Activated CD4-positive, alpha-beta T cell treated with anti-CD3 and anti-CD28 coated beads for 4 hours (primary cell): ENCODE measurements at places on chromosomes 1 and 21.

DNA sequence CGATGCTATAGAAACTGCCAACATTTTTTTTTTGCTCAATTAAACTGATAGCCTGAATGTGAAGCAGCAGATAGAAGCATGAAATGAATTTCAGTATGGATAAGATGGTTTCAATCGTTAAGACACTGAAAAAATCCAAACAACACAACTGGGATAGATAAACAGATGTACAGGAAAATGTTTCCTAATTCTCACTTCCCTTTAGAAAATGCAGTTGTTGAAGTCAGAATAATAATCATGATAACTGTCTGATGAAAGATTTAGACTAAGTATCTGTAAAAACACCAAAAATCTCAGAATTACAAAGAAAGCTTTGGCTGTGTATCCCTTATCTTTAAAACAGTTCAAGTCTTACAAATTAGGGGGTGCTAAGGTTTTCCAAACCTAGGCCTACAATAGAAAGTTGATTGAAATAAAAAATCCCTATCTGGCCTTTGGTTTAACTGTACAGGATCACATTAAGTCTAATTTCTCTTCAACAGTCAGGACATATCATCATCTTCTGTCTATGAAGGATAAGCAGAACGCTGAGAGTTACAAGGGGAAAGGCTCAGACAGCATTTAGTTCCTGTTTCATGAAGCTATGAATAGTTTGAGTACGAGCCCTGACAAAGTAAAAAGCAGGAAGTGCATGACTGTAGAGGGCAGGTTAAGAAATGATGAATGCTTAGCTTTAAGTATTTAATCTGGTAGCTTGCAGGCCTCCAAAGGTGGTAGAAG lies 203.2 kb downstream of the APP start:
- DNase-seq: no peak

GRCh38 chr21:46124083-46124925 lies 26.4 kb downstream of the COL6A2 start:
- DNase-seq: no peak

DNA sequence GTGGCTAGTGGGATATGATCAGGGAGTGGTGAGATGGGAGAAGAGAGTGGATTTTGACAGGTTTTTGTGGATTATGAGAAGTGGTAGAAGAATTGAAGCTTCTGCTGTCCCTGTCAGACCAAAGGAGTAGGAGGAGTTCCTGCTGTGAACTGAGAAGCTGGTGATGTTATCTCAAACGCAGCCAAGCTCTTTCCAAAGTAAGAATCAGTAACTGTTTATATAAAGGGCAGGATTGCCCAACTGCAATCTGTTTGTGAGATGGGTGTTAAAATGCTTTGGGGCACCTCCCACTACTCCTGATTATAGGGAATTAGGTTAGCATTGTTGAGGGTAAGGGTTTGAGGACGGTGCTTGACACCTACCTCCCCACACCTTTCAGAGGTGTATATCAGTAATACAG lies 60.5 kb upstream of the USP25 start:
- no peak for DNase-seq

DNA sequence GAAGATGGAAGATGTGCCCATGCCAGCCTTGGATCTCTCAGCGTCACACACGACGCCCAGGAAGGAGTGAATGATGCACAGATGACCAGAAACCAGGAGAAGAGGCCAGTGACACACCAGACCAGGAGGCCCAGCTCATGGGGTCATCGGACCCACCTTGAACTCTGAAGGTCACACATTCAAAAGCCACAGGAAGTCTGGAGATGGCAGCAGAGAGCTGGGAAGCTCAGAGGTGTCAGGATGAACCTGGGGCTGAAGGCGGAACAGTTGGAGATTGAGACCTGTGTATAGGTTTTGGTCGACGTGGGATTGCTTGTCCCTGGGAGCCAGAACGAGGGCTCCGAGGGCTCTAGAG lies 43.6 kb downstream of the SLC19A1 start:
- DNase-seq: no peak

DNA sequence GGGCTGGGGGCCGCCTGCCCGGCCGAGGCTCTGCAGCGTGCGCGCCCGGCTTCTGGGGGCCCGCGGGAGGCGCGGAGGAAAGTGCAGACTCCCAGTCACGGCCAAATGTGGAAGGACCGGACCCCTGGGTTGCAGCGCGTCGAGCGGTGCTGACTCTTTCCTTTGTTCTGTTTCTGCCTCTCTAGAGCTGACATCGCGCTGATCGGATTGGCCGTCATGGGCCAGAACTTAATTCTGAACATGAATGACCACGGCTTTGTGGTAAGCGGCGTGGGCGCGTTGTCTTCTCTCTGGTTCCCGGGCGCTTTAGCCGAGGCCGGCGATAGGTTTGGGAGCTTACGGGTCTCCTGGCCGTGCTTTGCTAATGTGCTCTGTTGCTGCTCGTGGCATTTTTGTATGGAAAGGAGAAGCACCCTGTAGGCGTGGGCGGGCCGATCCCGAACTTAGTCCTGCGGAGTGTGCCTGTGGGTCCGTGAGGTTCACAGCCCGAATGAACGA lies 629 bp downstream of the PGD start:
- no peak for DNase-seq

DNA sequence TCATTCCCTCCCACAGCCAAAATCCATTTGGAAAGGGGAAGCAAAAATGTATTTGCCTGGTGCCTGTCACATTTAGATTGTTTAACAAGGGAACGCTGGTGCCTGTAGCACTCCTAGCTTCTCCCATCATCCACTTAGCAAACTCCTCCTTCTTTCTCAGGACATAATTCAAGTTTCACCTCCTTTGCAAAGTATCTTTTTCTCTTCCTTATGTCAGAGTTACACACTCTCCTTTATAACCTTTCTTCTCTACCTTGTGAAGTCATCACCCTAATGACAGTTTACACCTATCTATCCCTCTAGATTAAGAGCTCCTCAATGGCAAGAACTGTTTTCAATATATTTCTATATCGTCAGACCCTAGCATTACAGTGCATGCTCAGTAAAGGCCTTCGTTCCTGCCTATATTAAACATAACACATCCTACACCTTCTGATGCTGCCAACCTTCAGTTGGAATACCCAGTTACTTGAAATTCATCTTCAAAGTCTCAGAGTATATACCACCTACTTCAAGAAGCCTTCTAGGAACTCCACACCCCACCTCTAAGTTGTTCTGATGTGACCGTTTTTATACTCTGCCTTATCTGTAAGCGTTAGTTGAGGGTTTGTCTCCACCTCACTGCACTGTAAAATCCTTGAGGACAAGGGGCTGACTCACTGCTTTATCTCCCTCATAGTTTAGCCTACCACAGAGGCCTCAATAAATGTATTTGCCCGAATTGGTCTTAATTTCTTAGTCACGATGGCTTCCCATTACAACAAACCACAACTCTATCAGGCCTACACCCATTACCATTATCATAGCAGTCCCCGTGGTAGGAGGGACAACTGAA lies 1.0 kb upstream of the EPS15 start:
- peak; percentile 3 for DNase-seq

- no peak for DNase-seq
These were observed 7.4 kb downstream of the PLEKHM2 start for GRCh38 chr1:15691434-15692032.

DNA sequence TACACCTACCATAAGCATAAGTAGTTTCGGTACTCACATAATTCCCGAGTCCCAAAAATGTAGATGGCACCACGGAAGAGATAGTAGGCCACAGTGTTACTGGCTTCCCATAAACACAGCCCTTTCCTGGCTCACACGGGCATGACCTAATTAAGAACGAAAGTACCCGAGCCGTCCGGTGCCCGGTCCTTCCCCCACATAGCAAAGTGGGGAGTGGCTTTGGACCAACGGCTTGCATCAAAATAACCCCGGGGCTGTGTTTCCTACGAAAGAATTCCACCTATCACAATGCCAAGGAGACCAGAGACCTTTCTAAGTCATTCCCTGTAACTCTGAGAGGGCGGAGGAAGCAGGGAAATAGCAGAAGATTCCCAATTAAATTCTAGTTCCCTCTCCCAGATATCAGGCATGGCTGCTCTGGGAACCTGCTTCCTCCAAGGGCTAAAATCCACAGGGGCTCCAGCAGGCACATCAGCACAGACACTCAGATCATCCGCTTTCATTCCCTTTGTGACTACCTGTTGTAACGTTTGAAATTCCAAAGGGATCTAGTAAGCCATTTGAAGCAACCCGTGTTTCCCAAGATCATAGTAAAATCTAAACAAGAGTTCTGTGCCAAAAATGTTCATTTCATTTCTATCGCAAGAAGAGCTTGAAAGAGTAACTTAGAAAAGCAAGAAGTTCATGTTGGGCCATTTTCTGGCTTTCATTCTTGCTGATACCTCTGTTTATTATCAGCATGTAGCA lies at the start of gene TMPRSS3:
TMPRSS3 (minus strand) TSS at position 148 of the 747 bp plus-strand sequence. CDS start 635 bp downstream, outside the sequence.
- DNase-seq: no peak

GRCh38 chr1:99447721-99448120 lies 183.4 kb downstream of the PLPPR4 start:
- no peak for DNase-seq

- DNase-seq: peak; percentile 79
These were observed 79.0 kb upstream of the NFASC start for GRCh38 chr1:204791453-204792353.

- no peak for DNase-seq
These were observed 108.1 kb downstream of the GDAP2 start for GRCh38 chr1:117821382-117821755.

DNA sequence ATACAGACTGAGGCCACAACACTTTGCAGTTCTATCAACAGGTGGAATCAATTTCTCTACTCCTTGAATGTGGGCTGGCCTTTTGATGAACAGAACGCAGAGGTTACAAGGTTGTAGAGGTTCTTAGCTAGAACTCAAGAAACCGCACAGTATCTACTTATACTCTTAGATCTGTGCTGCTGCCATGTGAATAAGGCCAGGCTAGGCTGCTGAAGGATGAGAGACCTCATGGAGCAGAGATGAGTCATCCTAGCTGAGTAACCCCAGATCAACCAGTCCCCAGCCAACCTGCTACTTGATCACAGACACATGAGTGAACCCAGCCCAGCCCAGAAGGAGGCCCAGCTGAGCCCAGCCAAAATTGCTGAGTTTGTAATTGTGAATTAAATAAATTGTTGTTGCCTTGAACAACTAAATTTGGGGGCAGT lies 35.3 kb upstream of the BCAR3 start:
- no peak for DNase-seq

DNA sequence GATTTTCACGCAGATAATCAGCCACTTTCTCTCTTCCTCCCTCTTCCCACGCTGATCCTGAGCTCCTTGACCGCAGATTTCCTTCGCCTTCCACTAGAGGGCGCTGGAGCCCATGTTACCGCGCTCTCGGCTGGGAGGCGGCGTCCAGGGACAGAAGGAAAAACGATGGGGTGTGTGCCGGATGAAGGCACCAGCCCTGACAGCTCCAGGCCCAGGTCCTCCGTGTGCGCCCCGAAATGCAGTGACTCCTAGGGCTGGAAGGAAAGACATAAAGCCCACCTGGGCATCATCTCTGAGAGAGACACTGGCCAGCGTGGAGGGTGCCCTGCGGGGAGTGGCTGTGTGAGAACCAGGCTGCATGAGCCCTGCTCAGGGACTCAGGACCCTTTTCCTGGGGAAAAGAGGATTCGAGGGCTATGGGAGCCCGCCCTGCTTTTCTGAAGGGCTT lies 44.9 kb upstream of the CYP2J2 start:
- DNase-seq: peak; percentile 45

GRCh38 chr1:163875200-163875926 lies 553.6 kb downstream of the NUF2 start:
- DNase-seq: no peak

GRCh38 chr1:205650241-205650640 lies 18.4 kb upstream of the ELK4 start:
- no peak for DNase-seq

DNA sequence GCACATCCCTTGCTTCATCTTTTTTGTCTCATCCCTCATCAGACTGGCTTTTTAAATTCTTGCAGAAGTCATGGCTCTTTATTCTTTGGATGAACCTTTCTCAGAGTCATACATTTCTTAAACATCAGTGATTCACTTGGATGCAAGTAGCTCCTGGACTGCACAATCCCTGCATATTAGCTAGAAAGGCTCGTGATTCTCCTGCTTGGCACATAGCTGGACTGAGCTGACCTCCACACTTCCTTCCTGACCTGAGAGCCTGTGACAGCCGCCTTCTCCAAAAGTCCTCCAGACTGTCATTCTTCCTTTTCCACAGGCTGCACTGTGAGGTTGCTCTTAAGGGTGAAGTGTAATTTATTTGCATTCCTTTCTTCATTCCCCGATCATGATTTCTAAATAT lies 109.4 kb downstream of the RGL1 start:
- no peak for DNase-seq

GRCh38 chr1:109793486-109794318 lies 30.0 kb upstream of the EPS8L3 start:
- DNase-seq: peak; percentile 48

GRCh38 chr1:220565670-220566069 lies 37.7 kb downstream of the MARK1 start:
- DNase-seq: no peak

DNA sequence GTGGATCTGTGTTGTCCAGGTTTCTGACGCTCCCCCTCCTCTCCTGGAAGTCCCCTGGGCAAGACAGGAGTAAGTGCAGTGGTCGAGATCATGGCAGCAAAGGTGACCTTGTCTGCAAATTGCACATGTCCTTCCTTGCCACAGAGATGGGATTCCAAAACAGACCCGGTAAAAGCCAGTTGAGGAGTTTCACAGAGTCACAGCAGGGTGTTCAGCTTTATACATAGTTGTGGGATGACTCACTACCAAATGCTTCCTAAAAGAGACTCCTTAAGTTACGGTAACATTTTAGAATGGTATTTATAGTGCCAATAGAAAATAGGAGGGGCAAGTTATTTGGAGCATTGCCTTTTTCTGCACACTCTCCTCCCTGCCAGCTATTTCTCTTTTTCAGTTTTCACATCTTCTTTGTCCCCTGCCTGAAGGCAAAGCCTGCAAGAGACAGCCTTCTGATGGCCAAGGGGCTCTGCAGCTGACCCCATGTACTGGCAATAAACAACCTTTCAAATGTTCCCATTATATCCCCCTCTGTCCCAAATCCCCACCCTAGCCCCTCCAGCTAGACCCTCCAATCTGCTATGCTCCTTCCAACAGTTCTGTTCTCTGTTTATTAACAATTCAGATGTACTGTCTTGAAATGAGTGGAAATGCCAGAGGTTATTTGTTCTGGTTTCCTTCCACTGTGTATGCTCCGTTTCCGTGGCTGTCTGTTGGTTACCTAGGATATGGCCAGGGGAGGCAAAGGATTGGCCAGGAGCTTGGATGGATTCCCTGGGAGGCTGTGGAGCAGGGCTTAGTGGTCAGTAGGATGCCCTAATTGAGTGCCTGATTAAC lies 115.0 kb downstream of the TGFB2 start:
- DNase-seq: no peak

DNA sequence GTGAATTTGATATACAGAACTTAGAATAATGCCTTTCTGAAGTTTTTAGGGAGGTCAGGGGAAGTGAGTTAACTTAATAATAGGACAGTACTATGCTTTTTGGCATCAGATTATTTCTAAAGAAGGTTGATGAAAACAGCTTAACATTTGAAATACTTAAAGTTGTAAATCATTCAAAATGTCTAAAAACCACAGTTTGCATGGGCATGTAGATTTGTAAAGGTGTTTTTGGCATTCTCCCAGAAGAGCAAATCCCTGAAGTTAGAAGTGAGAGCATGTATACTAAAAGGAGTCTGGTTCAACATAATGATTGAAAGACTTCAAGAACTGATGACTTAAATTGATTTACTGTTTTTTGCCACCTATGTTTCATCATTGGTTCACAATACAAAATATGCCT lies 6.7 kb downstream of the DR1 start:
- DNase-seq: no peak
